ENCODE measurements at places on chromosomes 7 and 10. TPM values are rescaled to one million over a fixed set of nuclear protein-coding genes. Genes with fewer than 3 reads are reported as not detected.

DNA sequence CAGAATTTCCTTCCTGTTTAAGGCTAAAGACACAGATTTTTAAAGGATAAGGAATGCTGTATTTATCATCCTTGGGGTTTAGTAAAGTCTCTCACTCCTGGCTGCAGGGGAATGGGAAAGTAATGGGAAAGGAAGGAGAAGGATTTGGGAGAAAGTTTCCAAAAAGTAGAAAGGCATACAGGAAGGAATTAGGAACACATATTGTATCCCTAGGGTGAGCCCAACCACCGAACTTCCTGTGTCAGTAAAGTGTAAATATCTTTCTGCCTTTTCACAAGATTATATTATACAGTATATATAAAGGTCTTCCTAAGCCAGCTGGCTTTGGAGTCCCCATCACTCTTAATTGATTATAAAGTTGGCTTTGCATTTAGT lies 12.0 kb upstream of the UBE2D1 start:
- DNase-seq, result no peak

- DNase-seq, result no peak
Observed at GRCh38 chr7:151810441-151811232, 66.3 kb downstream of the PRKAG2 start.

GRCh38 chr7:131482800-131483199 lies 73.6 kb downstream of the PODXL start:
- no peak for DNase-seq

DNA sequence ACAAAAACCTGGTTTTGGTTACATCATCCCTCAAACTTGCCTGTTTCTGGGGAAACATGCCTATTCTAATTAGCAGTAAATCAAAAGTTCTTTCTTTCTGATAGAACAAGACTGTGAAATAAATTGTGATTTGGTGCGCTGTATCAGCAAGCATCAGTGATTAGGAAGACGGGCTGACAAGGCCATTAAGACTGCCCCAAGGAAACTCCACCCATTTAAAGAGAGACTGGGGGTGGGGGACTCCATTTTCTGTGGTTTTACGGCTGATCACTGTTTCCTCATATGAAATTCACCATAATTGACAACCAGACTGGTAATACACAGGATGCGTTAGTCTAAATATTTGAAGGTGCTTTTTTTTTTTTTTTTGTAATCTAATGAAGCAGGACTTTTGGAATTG lies 68.7 kb downstream of the MBL2 start:
- no peak for DNase-seq

GRCh38 chr10:75428434-75429158 lies 2.8 kb upstream of the LRMDA start:
- DNase-seq, result no peak

GRCh38 chr7:78523930-78524329 lies 725.4 kb downstream of the PHTF2 start:
- no peak for DNase-seq

GRCh38 chr7:12475362-12476063 lies 71.8 kb upstream of the VWDE start:
- DNase-seq, result no peak

NPY4R gene
- total RNA-seq, result 0.71 TPM

CPVL gene
- total RNA-seq, result 2.7 TPM

UTF1 gene
- total RNA-seq, result not detected

PNLIP gene
- not detected for total RNA-seq

GNAT3 gene
- not detected for total RNA-seq
